Ammon's horn (tissue), 1 donor: ENCODE measurements at places on chromosomes 12 and 14.

- DNase-seq: no peak
These were observed 10.0 kb downstream of the PGF start for GRCh38 chr14:74945261-74945851.

- DNase-seq: no peak
These were observed 30.4 kb upstream of the PSMA6 start for GRCh38 chr14:35261774-35262173.

- DNase-seq: no peak
These were observed 1311.5 kb downstream of the TMEM121 start for GRCh38 chr14:106837870-106838269.

- no peak for DNase-seq
These were observed 16.0 kb downstream of the CERS5 start for GRCh38 chr12:50151047-50151687.

GRCh38 chr14:56310643-56311042 lies 192.4 kb downstream of the PELI2 start:
- no peak for DNase-seq

GRCh38 chr14:21087294-21088091 lies 11.0 kb downstream of the ZNF219 start:
- DNase-seq: peak; percentile 93

DNA sequence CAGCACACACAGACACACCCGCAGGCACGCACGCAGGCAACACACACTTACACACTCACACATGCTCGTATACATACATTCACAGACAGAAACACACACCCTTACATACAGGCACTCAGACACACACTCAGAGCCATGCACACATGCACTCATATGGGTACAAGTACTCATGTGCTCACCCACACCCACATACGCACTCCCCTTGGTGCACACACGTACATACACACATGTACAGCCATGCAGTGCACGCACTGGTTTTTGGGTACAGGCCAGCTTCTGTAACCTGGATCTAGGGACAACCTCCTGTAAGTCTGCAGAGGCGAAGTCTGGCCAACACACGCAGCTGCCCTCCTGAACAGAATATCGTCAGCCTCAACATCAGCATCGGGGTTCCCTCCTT lies 221.3 kb upstream of the RTL1 start:
- DNase-seq: no peak

- DNase-seq: peak; percentile 59
These were observed 5.5 kb downstream of the ITGA5 start for GRCh38 chr12:54413284-54414190.

DNA sequence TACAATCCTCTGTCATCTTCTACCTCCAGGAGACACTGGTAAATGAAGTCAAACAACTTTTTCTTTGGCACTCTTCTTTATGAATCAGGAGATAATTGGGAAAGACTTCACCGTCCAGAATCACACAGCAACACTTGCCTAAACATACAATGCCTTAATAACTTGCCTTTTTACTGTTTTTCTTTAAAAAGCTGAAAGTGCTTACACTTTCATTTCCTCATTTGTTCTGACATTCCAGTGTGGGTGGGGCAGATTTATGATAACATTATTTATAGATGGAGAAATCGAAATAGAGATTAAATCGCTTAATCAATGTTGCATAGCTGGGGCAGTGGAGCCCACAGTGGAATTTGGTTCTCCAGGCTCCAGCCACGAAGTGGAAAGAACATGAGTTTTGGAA lies 2.8 kb upstream of the FRS2 start:
- DNase-seq: no peak

GRCh38 chr12:50728417-50728816 lies 35.5 kb upstream of the ATF1 start:
- DNase-seq: no peak

DNA sequence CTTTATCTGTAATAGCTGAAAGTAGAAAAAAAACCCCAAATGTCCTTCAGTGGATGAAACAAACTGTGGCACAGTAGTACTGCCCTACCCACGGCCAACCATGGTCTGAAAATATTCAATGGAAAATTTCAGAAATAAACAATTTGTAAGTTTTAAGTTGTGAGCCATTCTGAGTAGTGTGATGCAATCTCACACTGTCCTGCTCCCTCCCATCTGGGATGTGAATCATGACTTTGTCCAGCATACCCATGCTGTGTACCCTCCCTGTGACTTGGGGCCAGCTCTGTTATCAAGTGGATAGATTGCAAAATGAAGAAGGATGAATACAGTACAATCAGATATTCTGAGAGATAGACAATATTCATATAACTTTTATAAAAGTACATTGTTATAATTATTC lies 106.2 kb downstream of the SMOC1 start:
- no peak for DNase-seq

DNA sequence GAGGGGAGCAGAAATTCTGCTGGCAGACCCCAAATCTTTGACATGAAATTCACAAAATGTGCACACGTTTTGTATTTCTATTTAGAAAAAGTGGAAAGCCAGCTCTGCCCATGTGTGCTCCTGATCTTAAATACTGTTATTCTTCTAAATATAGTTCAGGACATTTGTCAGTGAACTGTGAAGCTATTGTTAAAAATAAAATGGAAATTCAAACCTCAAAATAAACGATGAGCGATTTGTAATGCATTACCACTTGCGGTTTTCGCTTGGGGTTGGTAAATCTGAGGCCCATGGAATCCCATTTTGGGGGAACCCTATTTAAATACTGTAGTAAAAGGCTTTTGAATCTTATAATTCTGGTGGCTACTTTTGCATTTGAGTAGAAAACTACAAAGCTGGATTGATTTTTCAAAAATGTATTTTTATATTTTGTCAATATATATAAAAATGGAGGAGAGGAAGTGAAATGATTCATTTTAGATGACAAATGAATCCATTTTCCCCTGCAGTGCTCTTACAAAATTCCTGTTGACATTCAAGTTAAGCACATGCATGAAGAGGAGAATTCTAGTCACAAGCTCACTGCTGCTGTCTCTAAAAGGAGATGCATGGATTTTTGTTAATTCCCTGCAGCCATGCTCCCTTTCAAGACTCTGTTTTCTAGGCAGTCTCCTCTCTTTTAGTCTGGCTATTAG lies 47.1 kb downstream of the FLRT2 start:
- DNase-seq: no peak

- no peak for DNase-seq
These were observed 199.4 kb upstream of the LRIG3 start for GRCh38 chr12:59119676-59120075.

DNA sequence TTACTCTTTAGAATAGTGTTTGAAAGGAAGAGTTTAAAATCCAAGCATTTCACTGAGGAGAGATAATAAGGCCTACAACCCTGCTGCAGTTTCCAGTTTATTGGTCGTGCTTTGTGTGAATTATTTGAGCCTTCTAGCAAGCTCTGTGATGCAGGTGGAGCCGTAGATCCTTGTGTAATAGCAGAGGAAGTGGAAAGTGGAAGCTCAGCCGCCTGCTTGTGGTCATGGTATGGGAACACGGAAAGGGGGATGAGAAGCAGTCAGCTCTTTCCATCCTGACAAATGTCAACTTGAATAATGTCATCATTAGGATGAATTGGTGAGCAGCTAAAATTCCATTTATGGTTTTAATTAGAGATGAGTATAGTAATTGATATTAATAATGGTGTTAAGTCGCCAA lies 29.1 kb downstream of the SYNE2 start:
- no peak for DNase-seq

DNA sequence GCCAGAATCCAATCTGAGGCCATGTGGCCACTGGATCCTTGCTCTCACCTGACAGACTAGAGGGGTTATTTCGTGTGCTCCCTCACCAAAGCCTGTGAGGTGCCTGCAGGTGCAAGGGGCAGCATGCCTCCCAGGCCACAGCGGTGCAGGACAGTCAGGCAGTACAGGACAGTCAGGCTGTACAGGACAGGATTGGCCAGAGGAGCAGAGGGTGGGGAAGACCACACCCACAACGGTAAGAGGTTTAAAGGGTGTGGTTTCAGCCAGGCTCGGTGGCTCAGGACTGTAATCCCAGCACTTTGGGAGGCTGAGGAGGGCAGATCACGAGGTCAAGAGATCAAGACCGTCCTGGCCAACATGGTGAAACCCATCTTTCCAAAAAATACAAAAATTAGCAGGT lies 3.1 kb upstream of the BRF1 start:
- DNase-seq: no peak

GRCh38 chr12:19234171-19234704 lies 104.7 kb downstream of the PLEKHA5 start:
- no peak for DNase-seq

- DNase-seq: no peak
These were observed 18.1 kb downstream of the MANSC1 start for GRCh38 chr12:12331896-12332295.

DNA sequence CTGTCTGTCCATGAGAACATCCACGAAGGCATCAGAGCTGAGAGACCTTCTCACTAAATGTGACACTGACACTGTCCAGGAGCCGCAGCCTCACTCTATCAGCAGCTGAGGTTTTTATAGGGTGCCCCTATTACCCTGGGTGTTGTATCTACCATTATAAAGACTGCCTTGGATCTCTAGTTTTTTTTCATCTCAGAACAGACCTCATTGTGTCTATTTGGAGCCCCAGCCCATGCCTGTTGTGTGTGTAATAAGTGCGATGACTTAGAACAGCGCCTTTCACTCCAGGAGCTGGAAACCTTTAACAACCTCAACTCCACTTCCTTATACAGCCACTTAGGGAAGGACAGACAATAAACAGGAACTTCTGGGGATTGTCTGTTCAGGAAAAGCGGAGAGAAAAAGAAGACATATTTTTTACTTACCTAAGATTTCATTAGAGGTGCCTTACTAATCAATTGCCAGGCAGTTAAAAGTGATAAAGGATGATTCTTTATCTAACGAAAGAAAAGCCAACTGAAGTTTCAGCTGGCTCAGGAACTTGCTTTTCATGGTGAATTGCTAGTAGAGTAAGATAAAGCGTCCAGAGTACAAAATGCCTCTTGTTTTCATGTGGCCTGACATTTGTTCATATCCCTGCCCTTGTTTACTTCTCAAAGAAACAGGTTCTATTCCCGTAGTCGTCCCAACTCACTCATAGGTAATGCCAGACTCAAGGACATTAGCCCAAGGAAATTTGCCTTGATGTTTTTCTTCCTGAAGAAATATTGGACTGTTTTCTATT lies 420.6 kb downstream of the RAD51B start:
- no peak for DNase-seq

DNA sequence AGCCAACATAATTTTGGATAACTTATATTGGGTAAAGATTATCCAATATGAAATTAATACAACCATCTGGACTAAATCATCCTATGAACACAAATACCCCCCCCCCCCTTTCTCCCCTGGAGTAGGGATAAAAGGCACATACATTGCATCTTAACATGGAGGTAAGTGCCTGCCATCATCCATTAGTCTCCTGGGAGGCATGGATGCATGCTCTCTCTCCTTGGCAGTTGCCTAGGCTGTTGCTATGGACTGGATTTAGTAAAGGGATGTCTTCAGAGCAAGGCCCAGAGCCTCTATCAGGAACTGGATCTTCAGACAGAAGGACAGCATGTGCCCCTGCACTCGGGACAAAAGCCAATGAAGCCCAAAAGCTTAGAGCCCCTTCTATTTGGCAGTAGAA lies 40.6 kb downstream of the SMOC1 start:
- DNase-seq: no peak

DNA sequence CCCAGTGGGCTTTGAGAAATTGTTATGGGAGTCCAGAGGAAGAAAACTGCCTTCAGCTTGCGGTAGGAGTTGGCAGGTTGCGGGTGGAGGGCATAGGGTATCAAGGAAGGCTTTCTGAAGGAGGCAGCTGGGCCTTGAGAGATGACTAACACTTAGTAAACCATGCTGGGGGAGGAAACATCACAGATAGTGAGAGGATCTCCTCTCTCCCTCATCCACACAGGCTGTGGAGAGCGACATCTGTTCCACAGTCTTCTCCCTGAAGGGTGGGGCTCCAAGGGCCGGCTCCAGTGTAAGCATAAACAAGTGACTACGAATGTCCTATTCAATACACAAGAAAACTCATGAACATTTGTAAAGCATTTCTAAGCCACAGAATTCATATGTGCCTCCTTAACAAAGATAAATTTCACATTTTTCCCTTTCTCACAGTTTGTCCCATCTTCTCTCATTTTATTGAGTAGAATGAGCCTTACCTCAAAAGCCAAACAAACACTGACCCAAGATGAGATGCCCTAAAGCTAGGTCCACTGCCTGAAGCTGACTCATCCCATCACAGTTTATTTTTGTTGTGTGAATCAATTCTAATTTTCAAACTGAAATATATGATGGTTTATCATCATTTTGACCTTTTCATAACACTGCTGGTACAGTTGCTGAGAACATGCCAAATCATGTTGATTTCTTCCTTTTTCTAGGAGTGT lies 227.9 kb downstream of the SLC25A21 start:
- no peak for DNase-seq

DNA sequence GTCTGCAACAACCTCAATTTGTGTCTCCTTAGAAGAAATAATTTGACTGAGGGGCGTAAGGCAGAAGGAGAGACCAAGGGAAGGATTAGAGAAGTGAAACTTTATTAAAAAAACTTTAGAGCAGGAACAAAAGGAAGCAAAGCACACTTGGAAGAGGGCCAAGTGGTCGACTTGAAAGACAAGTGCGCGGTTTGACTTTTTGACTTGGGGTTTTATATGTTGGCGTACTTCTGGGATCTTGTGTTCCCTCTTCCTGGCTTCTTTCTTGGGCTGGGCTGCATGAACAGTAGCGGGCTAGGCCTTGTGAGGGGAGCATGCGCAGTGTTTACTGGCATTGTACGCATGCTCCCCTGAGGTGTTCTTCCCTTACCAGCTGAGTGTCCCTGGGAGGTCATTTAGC lies 369.3 kb upstream of the DCN start:
- peak; percentile 46 for DNase-seq

- DNase-seq: no peak
These were observed 129.0 kb upstream of the SEL1L start for GRCh38 chr14:81662570-81663197.

- DNase-seq: peak; percentile 87
These were observed 10.7 kb upstream of the FRS2 start for GRCh38 chr12:69459477-69459876.
